NCI-H1436 treated with DMSO at 0.1 percent for 48 hours (cell line): ENCODE measurements at places on chromosomes 13 and 19.

GRCh38 chr13:77918391-77919245 lies at the start of gene EDNRB:
Gene EDNRB, minus strand, starts transcription at chr13:77918831. Its CDS starts 258 bp downstream, at chr13:77918573.
- no peak for DNase-seq

- DNase-seq = no peak
Observed at GRCh38 chr13:97914540-97914939, 38.9 kb upstream of the IPO5 start.

DNA sequence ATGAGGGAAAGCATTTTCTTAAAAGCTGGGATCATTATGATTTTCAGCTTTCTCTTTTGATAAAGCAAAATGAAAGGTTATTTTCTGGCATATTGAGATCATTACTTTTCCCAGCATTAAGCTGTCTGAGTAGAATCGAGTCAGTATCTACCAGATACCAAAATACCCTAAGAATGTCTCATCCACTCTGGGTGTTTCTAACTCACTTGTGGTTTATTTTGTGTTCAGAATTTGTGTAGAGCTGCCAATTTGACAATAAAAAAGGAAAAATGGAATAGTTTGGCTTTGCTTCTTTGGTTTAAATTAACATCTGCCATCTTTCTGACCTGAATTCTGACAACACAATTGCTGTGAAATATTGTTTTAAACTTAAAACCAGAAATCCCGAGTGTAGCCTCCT lies 438.7 kb upstream of the ARGLU1 start:
- DNase-seq = no peak

DNA sequence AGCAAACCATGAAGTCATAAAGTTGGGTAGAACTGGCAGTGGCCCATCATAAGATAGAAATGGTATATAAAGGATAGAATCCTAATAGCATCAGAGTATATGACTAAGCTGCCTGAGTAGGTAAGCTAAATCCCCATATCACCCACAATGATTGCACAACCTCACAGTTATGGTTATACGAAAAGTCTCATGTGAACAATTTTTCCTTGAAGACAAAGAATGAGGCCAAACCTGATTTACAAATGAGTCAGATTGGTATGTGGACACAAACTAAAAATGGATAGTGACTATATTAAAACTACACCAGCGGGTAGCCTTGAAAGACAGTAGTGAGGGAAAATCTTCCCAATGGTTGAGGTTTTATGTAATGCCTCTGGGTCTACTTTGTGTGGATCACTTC lies 40.9 kb upstream of the UFM1 start:
- DNase-seq = no peak

- no peak for DNase-seq
Observed at GRCh38 chr19:55116232-55116858, 1.1 kb downstream of the PPP1R12C start.

GRCh38 chr19:4234142-4234861 lies 5.0 kb downstream of the EBI3 start:
- DNase-seq = no peak

DNA sequence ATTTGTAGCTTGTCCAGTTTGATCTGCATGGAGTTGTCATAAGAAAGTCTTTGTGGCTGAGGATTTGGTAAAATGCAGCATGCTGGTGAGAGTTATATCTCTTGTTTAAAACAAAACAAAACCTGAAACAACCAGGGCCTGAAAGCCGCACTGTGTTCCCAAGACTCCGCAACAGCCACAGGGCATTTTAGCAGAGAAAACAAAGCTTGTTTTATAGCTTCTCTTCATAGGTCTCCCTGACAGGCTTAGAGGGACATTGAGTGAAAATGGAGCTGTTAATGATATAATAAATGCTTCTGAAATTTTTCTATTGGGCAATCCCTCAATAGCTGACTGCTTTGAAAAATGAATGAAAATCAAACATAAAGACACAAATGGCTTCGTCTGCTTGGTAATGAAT lies 148.7 kb upstream of the RNF113B start:
- no peak for DNase-seq

GRCh38 chr19:9132422-9132821 lies 5.7 kb upstream of the OR7G3 start:
- DNase-seq = no peak

DNA sequence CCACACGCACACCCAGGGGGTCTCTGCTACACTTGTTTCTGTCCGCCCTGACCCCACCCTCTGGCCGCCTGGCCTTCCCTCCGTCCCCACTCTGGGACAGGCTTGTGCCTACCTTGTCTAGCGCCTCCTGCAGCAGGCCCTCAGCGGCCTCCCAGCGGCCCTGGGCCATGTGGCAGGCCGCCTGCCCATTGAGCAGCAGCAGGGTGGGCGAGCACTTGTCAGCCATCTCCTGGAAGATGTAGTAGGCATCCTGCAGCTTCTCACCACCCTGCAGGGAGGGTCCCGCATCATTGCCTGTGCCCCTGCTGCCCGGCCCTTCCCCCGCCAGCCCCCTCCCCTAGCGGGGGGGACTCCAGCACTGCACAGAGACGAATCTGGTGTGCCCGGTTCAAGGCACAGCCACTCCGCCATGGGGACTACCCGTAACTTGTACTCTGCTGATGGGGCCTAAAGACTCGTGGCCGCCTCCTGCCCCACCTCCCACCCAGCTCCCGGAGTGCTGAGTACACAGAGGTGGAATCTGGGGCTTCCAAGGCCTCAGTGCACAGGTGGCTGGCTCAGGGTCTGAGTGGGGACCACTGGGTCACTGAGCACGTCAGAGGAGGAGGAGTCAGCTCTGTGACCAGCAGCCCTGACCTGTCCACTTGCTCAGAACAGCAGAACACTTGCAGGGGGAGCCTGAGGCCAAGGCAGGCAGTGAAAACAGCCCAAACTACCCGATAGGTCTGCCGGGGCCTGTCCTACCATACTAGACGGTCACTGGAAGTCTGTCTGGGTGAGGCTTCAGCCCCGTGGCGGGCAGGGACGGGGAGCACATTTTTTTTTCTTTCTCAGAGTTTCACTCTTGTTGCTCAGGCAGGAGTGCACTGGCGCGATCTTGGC lies 7.4 kb upstream of the CERS1 start:
- DNase-seq = no peak

DNA sequence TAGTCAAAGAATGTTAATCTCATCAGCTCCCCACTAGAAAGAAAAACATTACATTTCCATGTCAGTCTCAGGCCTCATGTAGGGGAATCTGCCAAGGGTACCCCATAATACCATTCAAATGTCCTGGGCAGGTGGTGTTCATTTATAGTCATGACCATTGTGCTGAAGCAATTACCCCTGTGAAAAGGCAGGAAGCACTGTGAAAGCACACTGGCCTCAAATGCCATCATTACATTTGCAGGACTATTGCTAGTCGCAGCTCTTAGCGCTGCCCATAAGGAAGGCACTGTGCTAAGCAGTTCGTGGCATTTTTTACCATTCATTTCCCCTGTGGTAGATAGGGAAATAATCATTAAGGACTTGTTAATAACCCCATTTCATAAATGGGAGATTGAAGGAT lies 109.0 kb downstream of the LHFPL6 start:
- no peak for DNase-seq

DNA sequence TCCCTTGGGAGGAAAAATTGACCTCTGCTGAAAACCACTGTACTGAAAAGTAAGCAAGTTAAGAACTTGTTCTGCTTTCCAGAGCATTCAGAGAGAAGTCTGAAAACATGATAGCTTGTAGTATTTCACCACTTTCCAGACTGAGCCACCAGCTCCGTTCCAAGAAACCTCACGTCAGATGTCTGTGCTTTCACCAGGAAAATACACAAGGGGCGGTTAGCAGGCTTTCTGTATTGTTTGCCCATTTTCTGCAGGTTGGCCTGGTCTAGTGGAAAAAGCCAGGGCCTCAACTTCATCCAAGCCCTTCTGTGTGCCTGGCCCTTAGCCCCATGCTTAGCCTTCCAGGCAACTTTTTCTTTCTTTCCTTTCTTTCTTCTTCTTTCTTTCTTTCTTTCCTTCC lies 36.4 kb downstream of the RXFP2 start:
- no peak for DNase-seq

GRCh38 chr13:51770681-51771417 lies 33.1 kb downstream of the DHRS12 start:
- DNase-seq = no peak
